ENCODE measurements at places on chromosomes 7 and 10. TPM values are rescaled to one million over a fixed set of nuclear protein-coding genes. Genes with fewer than 3 reads are reported as not detected.

The GHRHR gene
- total RNA-seq: not detected

The TMEM225B gene
- total RNA-seq: 2.2 TPM

The MRLN gene
- total RNA-seq: not detected

The TAS2R5 gene
- total RNA-seq: 2.8 TPM

The SBDS gene
- total RNA-seq: 99.7 TPM

The ABHD11 gene
- total RNA-seq: 3.8 TPM

The PKD2L1 gene
- total RNA-seq: not detected

The HIP1 gene
- 5.8 TPM for total RNA-seq

The CDNF gene
- total RNA-seq: 0.24 TPM

The CLDN3 gene
- not detected for total RNA-seq

The CNPY1 gene
- not detected for total RNA-seq

The CHAT gene
- not detected for total RNA-seq

The BTBD16 gene
- total RNA-seq: not detected

The INHBA gene
- 21.9 TPM for total RNA-seq

The VGF gene
- 0.24 TPM for total RNA-seq

The NKX1-2 gene
- 2.2 TPM for total RNA-seq

The GIMAP4 gene
- 2.2 TPM for total RNA-seq

The ZNF679 gene
- not detected for total RNA-seq

The TMEM213 gene
- total RNA-seq: not detected

The PLXNA4 gene
- not detected for total RNA-seq

The MSMB gene
- not detected for total RNA-seq

The CYP3A7 gene
- total RNA-seq: not detected

The ARHGAP22 gene
- total RNA-seq: 29.4 TPM

The UPK3BL1 gene
- 315 TPM for total RNA-seq

The SUN3 gene
- total RNA-seq: not detected

The TAX1BP1 gene
- 75.5 TPM for total RNA-seq

The HOGA1 gene
- 25.5 TPM for total RNA-seq

The OPN4 gene
- not detected for total RNA-seq

The ANTXRL gene
- total RNA-seq: not detected

The EN2 gene
- not detected for total RNA-seq

The RALA gene
- total RNA-seq: 17.6 TPM

The ZNF511 gene
- 24.1 TPM for total RNA-seq
